ENCODE measurements at places on chromosomes 7 and 10. TPM values are rescaled to one million over a fixed set of nuclear protein-coding genes. Genes with fewer than 3 reads are reported as not detected.

- no peak overlapping the region for H3K4me3 ChIP-seq
- no peak overlapping the region for H3K27ac ChIP-seq
- peak; percentile 47 for DNase-seq
- no peaks in the 10 kb centered on the region for H3K36me3 ChIP-seq
- H3K4me1 ChIP-seq, result no peaks in the 10 kb centered on the region
- no peaks in the 10 kb centered on the region for H3K27me3 ChIP-seq
Measured at GRCh38 chr10:44206127-44206818, 178.6 kb downstream of the CXCL12 start.

TAS2R41 gene
- total RNA-seq, result not detected

DNA sequence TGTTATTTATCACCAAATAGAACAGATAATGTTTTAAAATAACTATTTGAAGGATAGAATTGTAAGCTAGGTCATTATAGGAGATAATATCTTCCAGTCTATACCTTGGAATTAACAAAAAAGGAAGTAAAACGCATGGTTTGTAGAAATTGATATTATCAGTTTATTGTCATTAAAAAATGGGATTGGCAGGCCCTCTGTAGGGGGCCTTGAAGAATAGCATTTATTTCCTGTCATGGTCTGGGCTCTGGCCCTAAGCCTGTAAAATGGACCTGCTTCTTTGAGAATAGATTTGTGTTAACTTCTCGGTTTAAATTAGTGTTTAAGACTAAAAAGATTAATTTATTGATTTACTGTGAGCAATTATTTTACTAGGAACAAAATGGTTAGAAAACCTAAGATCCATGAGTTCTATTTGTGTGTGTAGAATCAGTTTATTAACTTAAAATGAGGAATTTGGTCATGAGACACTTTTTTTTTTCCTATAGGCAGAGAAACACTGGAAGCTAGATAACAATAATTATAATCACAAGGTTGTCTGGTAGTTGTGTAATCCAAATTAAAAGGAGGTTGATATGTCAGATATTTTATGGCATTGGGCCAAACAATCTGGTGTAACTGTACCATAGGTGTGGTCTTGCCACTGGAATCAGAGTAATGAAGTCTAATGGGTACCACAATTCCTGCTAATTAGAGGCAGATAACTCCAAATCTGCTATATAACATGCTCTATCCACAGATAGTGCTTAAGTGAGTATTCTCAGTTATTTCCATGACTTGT lies 197.4 kb upstream of the FOXP2 start:
- no peaks in the 10 kb centered on the region for H3K4me1 ChIP-seq
- H3K36me3 ChIP-seq, result no peaks in the 10 kb centered on the region
- no peak for DNase-seq
- H3K27me3 ChIP-seq, result no peaks in the 10 kb centered on the region
- H3K27ac ChIP-seq, result no peak overlapping the region
- no peak overlapping the region for H3K4me3 ChIP-seq

GRCh38 chr7:28106321-28106829 lies 74.2 kb downstream of the JAZF1 start:
- H3K4me3 ChIP-seq, result no peak overlapping the region
- H3K36me3 ChIP-seq, result no peaks in the 10 kb centered on the region
- peaks cover 45% of the 10 kb centered on the region for H3K4me1 ChIP-seq
- no peaks in the 10 kb centered on the region for H3K27me3 ChIP-seq
- no peak for DNase-seq

RBM20 gene
- total RNA-seq, result 1.7 TPM

NACAD gene
- 2.3 TPM for total RNA-seq

DNA sequence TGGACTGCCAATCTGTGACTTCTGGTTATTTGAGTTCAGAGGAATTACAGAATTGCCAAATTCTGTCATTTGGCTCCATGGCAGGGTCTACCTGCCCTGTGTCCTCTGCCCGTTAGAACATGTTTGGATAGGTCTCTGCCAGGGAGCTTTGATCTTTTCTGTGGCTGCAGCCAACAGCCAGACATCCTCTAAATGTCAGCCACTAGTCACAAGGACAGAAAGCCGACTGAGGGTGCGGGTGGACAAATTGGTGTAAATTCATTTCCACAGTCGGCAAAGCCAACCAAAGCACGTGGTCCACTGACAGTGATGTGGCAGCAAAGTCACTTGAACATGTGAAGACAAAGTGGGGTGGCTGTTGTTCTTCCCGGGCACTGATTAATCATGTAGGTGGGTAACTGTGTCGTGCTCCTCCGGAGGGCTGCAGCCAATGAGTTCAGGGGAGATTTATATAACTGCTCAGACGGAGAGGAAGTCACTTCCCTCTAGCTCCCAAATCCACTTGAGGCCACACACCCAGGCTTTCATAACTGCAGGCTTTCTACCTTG lies 26.7 kb upstream of the CAMK1D start:
- DNase-seq, result peak; percentile 6
- no peaks in the 10 kb centered on the region for H3K4me1 ChIP-seq
- no peaks in the 10 kb centered on the region for H3K36me3 ChIP-seq
- H3K27ac ChIP-seq, result no peak overlapping the region
- H3K27me3 ChIP-seq, result no peaks in the 10 kb centered on the region

RSPH10B2 gene
- 0.27 TPM for total RNA-seq

NPY4R gene
- total RNA-seq, result not detected

CLRN3 gene
- not detected for total RNA-seq

HOXA7 gene
- 2.1 TPM for total RNA-seq

DNA sequence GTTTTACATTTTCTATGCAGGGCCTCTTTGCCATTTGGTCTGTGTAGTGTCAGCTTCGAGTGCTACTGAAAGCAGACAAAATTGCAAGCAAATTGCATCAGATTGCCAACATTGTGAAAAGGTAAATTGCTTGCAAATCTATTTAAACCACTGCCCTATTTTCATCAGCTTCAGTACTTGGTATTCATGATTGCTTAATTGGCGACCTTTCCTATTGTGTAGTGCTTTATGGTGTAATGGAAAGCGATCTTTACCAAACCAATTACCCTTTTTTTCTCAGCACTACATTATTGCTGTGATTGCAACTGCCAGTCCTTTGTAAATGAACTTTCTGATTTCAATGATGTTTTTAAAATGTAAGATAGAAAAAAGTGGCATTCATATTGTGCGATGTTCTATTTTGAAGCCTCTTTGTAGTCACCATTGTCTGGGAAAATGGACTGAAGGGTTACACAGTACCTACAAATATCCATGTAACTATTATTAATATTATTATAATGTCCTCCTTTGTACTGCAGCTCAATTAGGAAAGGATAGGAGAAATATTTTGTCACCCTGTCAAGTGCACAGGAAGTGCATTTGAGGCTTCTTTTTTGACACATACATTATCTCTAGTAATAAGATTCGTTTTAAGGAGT lies 177.7 kb upstream of the SP8 start:
- no peaks in the 10 kb centered on the region for H3K36me3 ChIP-seq
- H3K27ac ChIP-seq, result no peak overlapping the region
- no peaks in the 10 kb centered on the region for H3K4me1 ChIP-seq
- DNase-seq, result no peak

GRCh38 chr7:46871516-46871915 lies 710.4 kb downstream of the TNS3 start:
- no peaks in the 10 kb centered on the region for H3K27me3 ChIP-seq
- H3K4me1 ChIP-seq, result no peaks in the 10 kb centered on the region
- H3K27ac ChIP-seq, result no peak overlapping the region
- no peak for DNase-seq
- H3K36me3 ChIP-seq, result no peaks in the 10 kb centered on the region
- H3K4me3 ChIP-seq, result no peak overlapping the region

EMX2 gene
- 1.0 TPM for total RNA-seq

DNA sequence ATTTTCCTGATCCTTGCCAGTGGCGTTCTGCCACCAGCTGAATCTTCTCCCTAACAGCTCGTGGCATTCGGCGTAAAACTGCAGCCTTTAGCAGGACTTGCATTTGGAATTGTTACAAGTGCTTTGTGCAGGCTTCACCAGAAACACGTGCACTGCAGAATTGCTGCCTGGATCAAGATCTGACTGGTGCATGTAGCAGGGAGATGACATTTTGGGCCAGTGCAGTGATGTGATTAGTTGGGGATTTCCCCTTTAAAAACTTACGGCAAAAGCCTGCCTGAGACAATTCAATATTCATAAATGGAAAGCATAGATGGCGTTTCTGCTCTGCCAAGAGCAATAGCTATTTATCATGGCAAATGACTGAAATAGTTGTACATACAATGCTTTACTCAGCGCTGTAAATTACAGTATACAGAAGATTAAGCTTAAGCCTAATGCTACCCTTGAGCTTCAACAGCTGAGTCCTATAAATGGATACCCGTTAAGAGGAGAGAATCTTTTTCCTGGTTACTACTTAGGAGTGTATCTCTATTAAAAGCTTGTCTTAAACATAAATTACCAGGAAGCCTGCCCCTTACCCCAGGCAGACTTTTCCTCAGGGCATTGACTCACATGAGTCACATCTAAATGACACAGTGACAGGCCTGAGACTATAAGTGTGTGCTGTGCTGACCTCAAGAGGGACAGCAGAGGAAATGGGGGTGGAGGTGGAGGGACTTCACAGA lies 106.3 kb downstream of the ATXN7L1 start:
- H3K4me1 ChIP-seq, result no peaks in the 10 kb centered on the region
- DNase-seq, result no peak
- H3K27ac ChIP-seq, result no peak overlapping the region
- no peaks in the 10 kb centered on the region for H3K27me3 ChIP-seq
- H3K36me3 ChIP-seq, result no peaks in the 10 kb centered on the region

- no peak overlapping the region for H3K4me3 ChIP-seq
- no peaks in the 10 kb centered on the region for H3K36me3 ChIP-seq
- no peak for DNase-seq
- H3K27me3 ChIP-seq, result no peaks in the 10 kb centered on the region
Measured at GRCh38 chr10:53903756-53904155, 897.3 kb downstream of the PCDH15 start.

FOXP2 gene
- total RNA-seq, result 27.9 TPM

GRCh38 chr7:78055001-78055573 lies 256.5 kb downstream of the PHTF2 start:
- peaks cover 16% of the 10 kb centered on the region for H3K4me1 ChIP-seq
- no peak overlapping the region for H3K27ac ChIP-seq
- no peak overlapping the region for H3K4me3 ChIP-seq
- no peaks in the 10 kb centered on the region for H3K36me3 ChIP-seq
- no peak for DNase-seq

- H3K4me1 ChIP-seq, result no peaks in the 10 kb centered on the region
- H3K36me3 ChIP-seq, result no peaks in the 10 kb centered on the region
- no peak overlapping the region for H3K27ac ChIP-seq
- H3K27me3 ChIP-seq, result no peaks in the 10 kb centered on the region
- no peak for DNase-seq
Measured at GRCh38 chr7:124801330-124801895, 35.8 kb upstream of the GPR37 start.

- H3K36me3 ChIP-seq, result no peaks in the 10 kb centered on the region
- H3K27me3 ChIP-seq, result no peaks in the 10 kb centered on the region
- no peaks in the 10 kb centered on the region for H3K4me1 ChIP-seq
- peak overlapping the region; percentile 12 for H3K27ac ChIP-seq
- no peak for DNase-seq
- no peak overlapping the region for H3K4me3 ChIP-seq
Measured at GRCh38 chr10:118017071-118017740, 29.5 kb downstream of the RAB11FIP2 start.

DNA sequence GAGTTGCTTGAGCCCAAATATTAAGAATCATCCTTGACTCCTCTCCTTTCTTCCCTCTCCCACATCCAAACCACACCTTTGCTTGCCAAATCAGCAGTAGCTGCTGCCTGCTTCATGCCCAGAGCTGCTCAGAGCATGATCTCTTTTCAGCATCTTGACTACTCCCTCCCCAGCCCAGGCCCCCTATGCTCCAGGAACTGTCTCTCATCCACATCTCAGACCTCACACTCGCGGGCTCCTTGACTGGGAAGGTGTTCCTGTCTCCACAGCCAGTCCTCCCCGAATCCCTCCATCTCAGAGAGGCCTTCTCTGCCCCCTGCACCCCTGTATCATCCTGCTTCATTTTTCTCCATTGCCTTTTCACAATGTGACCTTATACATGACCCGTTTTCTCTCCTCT lies 157.0 kb downstream of the DNAJB6 start:
- H3K4me3 ChIP-seq, result no peak overlapping the region
- no peaks in the 10 kb centered on the region for H3K36me3 ChIP-seq
- DNase-seq, result no peak
- H3K4me1 ChIP-seq, result no peaks in the 10 kb centered on the region
- H3K27ac ChIP-seq, result no peak overlapping the region
- H3K27me3 ChIP-seq, result no peaks in the 10 kb centered on the region

- H3K27me3 ChIP-seq, result no peaks in the 10 kb centered on the region
- H3K27ac ChIP-seq, result no peak overlapping the region
- H3K36me3 ChIP-seq, result no peaks in the 10 kb centered on the region
- no peaks in the 10 kb centered on the region for H3K4me1 ChIP-seq
Measured at GRCh38 chr7:109950256-109950655, 1140.7 kb upstream of the LRRN3 start.

GRCh38 chr7:144407266-144407931 lies 3.9 kb upstream of the NOBOX start:
- H3K4me3 ChIP-seq, result no peak overlapping the region
- no peaks in the 10 kb centered on the region for H3K36me3 ChIP-seq
- no peaks in the 10 kb centered on the region for H3K27me3 ChIP-seq
- H3K4me1 ChIP-seq, result no peaks in the 10 kb centered on the region
- no peak for DNase-seq

CRYGN gene
- 27.5 TPM for total RNA-seq

GRCh38 chr7:138029941-138030340 lies 28.1 kb upstream of the CREB3L2 start:
- no peak overlapping the region for H3K27ac ChIP-seq
- no peaks in the 10 kb centered on the region for H3K36me3 ChIP-seq
- DNase-seq, result no peak
- no peaks in the 10 kb centered on the region for H3K27me3 ChIP-seq

ZNRF2 gene
- 48.0 TPM for total RNA-seq

GRCh38 chr10:63204667-63205391 lies 71.7 kb downstream of the NRBF2 start:
- peak overlapping the region; percentile 91 for H3K27ac ChIP-seq
- no peaks in the 10 kb centered on the region for H3K36me3 ChIP-seq
- no peak for DNase-seq
- peaks cover 33% of the 10 kb centered on the region for H3K4me1 ChIP-seq
- H3K27me3 ChIP-seq, result no peaks in the 10 kb centered on the region

GRCh38 chr7:119341822-119342221 lies 931.2 kb upstream of the KCND2 start:
- no peak overlapping the region for H3K4me3 ChIP-seq
- no peaks in the 10 kb centered on the region for H3K4me1 ChIP-seq
- H3K27me3 ChIP-seq, result no peaks in the 10 kb centered on the region
- no peak overlapping the region for H3K27ac ChIP-seq
- H3K36me3 ChIP-seq, result no peaks in the 10 kb centered on the region
- no peak for DNase-seq

DNA sequence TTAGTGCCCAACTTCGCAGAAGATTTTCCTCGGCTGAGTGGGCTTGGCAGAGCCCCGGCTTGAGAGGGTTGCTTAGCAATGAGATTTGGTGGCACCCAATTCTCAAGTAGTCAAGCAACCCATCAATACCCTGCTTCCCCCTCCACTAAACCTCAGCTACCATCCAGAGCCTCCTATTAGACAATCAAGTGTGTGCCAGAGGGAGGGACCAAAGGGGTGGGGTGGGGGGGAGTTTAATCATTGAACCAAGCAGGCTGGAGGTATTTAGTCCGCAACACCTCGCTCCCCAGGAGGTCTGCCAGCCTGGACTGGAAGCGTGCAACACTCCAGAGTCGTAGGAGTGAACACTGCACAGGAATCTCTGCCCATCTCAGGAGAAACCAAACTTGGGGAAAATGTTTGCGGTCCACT lies at the start of gene HKDC1:
TSS of gene HKDC1 (plus strand) at position 292 of the 411 bp plus-strand sequence. CDS start at position 396, 104 bp downstream.
- no peaks in the 10 kb centered on the region for H3K27me3 ChIP-seq
- peaks cover 21% of the 10 kb centered on the region for H3K4me1 ChIP-seq
- H3K4me3 ChIP-seq, result no peak within 1 kb of the TSS
- peak within 1 kb of the TSS; percentile 95 for H3K27ac ChIP-seq
- H3K36me3 ChIP-seq, result no peaks in the 10 kb centered on the region
- DNase-seq, result peak; percentile 90

Measured in thyroid gland (tissue), 4 donors.